ENCODE measurements at places on chromosomes 5 and 9.

DNA sequence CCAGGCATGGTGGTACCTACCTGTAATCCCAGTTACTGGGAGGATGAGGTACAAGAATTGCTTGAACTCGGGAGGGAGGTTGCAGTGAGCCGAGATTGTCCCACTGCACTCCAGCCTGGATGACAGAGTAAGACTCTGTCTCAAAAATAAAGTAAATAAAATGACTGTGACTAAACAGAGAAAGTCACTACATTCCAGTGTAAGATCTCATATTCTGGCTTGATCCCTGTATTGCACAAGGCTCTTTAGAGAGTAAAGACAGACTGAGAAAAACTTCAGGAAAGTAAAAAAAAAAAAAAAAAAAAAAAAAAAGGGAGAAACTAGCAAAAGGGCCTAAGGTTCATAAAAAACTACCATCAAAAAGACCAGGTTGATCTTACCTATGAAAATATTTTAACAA lies 106.6 kb upstream of the PJA2 start:
- DNase-seq = no peak

GRCh38 chr5:137504916-137505315 lies 5.8 kb upstream of the SPOCK1 start:
- DNase-seq = no peak

GRCh38 chr5:32254881-32255539 lies 57.7 kb downstream of the MTMR12 start:
- no peak for DNase-seq

DNA sequence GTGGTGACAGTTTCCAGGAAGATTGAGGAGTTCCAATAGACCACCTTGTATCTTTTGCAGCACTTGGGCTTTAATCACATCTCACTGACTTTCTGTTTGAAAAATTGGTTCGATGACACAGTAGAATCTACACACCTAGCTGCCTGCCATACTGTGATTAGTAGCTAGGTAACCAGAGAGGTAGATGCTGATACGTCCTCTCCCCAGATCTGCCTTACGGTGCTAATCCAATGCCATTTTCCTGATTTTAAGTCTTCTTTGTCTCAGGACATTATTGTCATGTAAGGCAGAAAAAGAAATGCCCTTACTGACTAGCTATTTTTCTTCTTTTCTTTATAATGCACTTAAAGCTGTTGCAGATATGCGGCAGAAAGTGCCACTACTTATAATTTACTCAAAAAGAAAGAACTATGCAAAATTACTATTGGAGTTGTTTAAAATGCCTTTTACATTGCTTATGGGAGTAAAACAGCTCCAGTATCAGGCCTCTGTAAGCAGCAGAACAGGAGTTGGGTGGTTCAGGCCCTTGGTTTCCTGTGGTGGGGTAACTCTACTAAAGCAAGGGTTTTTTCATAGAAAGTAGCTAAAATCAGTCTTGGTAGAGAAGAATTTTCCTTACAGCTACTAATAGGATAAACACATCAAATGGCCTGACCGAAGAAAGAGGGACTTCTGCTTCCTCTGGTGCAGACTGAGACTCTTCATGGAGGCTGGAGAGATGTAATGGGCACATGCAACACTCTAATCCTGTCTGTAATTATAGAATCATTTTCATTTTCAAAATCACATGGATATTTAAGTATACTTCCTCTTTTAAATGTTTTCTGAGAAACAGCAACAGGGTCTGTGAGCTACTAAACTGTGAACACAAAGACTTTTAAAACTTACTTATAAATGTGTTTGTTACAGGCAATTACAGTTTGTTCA lies 177.2 kb downstream of the MAPKAP1 start:
- no peak for DNase-seq

GRCh38 chr9:69542942-69543704 lies 129.0 kb downstream of the APBA1 start:
- no peak for DNase-seq

DNA sequence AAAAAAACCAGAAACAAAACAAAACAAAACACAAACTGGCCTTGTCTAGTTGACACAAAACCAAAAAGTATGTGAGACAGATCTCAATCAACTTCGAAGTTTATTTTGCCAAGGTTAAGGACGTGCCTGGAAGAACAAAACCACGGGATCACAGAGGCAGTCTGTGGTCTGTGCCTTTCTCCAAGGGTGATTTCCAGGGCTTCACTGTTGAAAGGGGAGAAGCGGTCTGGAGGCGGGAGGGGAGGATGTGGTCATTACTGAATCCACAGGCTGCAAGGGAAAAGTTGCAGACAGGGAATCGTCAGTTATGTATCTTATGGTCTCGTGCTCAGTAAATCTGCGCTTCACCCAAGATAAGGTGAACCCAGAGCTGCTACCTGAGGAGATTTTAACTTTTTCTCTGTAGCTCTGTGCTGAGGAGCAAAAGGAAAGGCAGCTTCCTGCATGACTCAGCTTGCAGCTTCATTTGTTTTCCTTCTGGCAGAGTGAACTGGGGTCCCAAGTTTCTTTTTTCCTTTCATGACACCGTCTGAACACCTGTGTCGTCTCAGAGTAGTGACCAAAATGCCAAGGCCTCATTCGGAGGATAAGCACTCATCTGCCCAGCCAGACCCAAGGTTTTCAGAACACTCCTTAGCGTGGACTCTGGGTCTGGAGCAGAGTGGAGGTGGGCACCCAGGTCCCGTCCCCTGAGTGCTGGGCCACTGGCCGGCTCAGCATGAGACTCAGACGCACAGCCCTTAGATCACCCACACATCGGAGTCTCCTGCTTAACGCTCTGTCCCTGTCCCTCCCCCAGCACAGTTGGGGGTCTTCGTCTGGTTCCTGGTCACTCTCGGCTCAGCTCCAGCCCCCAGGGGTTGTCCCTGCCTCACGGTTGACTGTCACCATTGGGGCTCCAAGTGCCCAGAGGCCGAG lies 25.9 kb downstream of the ROPN1L start:
- no peak for DNase-seq

DNA sequence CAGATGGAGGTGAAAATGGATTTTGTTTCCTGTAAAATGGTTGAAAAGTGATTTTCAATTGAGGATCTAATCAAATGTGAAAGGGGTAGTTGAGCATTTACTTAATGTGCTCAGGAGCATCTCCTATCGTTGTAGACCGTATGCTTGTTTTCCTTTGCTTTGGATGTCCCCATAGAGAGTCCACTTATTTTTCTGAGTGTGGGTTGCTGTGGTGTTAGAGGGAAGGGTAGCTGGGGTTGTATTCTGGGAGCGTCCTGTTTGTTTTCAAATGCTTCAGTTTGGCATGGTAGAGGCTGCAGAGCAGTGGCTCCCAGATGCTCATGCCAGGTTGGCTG lies 154.1 kb downstream of the MAT2B start:
- no peak for DNase-seq

GRCh38 chr9:120698766-120699165 lies 15.5 kb downstream of the MEGF9 start:
- no peak for DNase-seq

DNA sequence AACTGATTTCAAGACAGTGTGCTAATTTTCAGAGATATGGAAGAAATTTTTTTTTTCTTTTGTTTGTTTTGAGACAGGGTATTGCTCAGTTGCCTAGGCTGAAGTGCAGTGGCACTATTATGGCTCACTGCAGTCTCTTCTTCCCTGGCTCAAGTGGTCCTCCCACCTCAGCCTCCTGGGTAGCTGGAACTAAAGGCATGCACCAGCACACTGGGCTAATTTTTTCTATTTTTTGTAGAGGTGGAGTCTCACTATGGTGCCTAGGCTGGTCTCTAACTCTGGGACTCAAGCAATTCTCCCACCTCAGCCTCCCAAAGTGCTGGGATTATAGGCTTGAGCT lies 9.9 kb upstream of the TEX48 start:
- no peak for DNase-seq

DNA sequence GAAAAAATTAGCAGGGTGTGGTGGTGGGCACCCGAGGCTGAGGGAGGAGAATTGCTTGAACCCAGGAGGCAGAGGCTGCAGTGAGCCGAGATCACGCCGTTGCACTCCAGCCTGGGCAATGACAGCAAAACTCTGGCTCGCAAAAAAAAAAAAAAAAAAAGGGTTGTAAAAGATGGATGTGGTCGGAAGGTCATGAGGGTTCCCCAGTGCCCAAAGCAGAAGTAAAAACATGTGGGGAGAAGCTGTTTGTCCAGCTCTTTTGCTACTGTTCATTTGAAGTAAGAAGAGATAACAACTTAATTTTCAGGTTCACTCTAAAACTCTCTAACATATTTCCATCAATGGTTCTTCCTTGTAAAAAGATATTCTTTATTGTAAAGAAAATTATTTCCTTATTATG lies 57.1 kb upstream of the GOLPH3 start:
- DNase-seq = no peak

- DNase-seq = peak; percentile 67
Measured at GRCh38 chr9:73183917-73184861, 32.5 kb downstream of the ANXA1 start.

- DNase-seq = peak; percentile 38
Measured at GRCh38 chr5:37738057-37738691, 101.7 kb downstream of the GDNF start.

DNA sequence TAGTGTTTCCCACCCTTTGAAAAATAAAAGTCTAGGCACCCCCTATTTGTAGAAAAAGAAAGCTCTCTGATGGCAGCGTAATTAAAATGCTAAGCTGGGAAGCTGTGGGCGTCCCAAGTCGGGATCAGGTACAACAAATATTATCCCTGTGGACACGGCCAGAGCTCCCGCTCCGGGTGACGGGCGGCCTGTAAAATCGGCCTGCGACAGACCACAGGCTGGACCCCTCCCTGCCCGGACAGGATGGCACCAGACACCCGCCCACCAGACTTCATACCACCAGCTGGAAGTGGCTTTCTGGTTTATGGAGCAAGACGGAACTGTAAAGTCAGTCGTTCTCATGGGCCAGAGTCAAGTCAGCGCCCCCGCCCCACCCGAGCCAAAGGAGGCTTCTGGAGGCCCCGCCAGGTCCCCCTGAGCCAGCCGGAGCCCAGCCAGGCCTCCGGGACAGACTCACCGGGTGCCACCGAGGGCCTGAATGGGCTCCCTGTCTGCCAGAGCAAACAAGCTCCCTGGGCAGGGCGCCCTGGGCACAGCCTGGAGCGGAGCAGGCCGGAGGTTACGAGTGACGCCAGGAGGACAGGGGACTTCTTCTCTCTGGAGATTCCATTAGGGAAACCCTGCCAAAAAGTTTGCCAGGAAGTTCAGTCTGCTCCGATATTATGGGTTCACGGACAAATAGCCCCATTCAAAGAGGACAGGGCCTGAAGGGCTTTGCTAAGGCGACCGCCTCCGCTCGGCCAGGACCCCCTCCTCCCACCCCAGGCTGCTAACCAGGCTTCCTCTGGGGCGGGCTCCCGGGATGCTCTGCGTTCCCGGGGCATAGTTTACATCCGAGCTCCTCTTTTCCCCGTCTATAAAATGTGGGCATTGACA lies 173.7 kb downstream of the ERCC6L2 start:
- DNase-seq = no peak

GRCh38 chr9:123216251-123216797 lies 52.1 kb downstream of the STRBP start:
- DNase-seq = no peak

DNA sequence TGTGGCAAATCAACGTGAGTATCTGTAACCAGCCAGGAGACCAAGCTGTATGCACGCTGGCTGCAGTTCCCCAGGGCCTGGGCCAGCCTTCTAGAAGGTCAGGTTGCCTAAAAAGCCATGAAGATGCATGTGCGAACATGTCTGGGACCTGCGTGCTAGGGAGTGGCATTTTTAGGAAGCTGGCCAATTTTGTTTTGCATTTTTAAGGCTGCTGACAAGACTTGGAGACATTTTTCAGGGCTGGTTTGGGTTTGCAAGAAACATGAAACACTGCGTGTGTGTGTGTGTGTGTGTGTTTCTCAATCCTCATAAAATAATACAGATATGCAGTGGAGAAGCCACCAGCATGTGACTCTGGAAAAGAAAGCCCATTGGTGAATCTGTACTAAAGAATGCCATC lies 5.1 kb downstream of the TGFBI start:
- DNase-seq = no peak

- no peak for DNase-seq
Measured at GRCh38 chr5:72386639-72387038, 66.5 kb downstream of the PTCD2 start.

DNA sequence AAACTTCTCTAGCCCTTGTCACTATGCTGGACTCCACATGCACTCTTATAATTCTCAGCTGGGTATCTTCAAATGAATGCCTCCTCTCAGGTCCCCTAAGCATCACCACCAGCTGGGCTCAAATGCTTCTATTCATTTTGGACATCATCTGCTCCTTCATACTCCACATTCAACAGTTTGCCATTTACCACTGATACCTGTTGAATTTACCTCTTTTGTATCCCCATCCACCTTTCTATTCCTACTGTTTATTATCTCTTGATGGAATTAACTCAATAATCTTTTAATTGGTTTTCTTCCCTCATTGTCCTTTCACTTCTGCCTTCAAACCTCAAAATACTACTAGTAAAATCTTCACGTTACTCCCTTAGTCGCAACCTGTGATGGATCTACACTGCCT lies 14.5 kb downstream of the RANBP6 start:
- DNase-seq = no peak

GRCh38 chr5:167050568-167051401 lies 1240.7 kb upstream of the WWC1 start:
- no peak for DNase-seq
